ENCODE measurements at places on chromosomes 3 and 15. TPM values are rescaled to one million over a fixed set of nuclear protein-coding genes. Genes with fewer than 3 reads are reported as not detected.

DNA sequence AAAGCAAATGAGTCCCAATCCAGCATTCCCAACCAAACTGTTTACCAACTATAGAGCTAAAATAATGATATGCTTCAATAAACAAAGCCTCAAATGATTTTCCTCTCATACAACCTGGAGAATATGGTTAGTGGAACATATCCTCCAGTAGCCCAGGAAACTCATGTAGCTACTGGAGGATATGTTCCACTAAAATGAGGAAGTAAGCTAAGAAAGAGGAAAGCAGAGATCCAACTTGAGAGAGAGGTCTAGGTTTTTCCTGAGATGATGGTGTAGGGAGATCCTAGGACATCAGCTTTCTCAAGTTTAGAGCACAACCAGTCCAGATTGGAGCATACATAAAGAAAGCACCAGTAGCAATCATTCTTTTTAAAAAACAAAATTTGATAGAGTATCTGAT is 44.6 kb upstream of the SLC4A7 start:
- DNase-seq = no peak

GOLGA6L10 gene
- 5.0 TPM for polyA plus RNA-seq

- DNase-seq = no peak
These were observed 110.3 kb downstream of the WNT5A start for GRCh38 chr3:55376753-55377347.

DNA sequence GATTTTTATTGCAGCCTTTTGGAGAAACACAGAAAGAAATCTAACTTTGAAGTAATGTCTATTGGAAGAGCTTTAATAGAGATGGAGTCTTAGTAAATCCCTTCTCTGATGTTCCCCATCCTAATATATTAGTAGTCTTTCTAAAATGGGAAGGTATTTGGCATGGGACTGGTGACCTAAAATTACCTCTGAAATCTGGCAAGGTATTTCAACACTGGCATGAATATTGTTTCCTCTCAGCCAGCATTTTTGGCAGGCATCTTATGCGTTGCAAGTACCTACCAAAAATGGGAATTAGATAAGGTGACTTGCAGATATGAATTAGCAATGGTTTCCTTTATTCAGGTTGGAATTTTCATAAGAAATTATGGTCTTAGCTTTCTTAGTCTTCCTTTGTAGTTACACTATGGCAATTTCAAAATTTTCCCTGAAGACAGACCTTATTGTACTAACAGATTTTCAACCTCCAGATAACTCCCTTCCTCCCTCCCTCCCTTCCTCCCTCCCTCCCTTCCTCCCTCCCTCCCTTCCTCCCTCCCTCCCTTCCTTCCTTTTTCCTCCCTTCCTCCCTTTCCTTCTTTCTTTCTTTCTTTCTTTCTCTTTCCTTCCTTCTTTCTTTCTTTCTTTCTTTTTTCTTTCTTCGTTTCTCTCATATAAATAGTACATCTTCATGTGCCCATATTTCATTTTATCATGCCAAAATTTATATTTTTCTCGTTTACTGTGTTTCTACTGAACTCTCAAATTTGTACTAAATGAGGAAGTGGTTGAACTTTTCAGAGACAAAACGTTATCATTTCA is 168.2 kb upstream of the KCNMB2 start:
- DNase-seq = no peak

GRCh38 chr3:24589931-24590880 is 95.6 kb upstream of the THRB start:
- peak; percentile 74 for DNase-seq

NRG4 gene
- polyA plus RNA-seq = 3.9 TPM

PLA2G4E gene
- 0.13 TPM for polyA plus RNA-seq

DNA sequence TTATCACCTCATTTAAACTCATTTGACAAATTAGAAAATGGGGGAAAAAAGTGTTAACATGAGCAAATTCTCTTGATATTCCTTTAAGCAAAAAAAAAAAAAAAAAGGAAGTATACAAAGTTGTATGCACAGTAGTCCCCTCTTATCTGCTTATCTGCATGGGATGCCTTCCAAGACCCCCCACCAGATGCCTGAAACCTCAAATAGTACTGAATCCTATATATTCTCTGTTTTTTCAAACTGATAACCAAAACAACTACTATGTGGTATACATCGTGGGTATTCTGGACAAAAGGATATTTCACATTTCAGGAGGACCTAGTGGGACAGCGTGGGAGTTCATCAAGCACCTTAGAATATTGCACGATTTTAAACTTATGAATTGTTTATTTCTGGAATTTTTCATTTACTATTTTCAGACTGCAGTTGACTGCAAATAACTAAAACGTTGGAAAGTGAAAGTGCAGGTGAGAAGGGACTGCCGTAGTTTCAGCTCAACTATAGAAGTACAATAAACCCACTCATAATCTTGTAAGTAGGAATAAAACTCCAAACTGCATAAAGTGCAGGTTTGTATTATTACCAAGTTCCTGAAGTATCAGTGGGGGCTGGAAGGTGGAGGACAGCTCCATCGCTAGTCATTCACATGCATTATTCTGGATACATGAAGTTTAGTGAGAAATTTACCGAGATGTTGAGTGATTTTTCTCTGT is 43.6 kb upstream of the PLCL2 start:
- no peak for DNase-seq

SLC28A2 gene
- 0.33 TPM for polyA plus RNA-seq

TEX55 gene
- polyA plus RNA-seq = not detected

GRCh38 chr3:64443546-64444381 is 218.5 kb upstream of the PRICKLE2 start:
- DNase-seq = peak; percentile 78

- no peak for DNase-seq
These were observed 133.2 kb downstream of the SLC25A26 start for GRCh38 chr3:66354001-66354400.

DNA sequence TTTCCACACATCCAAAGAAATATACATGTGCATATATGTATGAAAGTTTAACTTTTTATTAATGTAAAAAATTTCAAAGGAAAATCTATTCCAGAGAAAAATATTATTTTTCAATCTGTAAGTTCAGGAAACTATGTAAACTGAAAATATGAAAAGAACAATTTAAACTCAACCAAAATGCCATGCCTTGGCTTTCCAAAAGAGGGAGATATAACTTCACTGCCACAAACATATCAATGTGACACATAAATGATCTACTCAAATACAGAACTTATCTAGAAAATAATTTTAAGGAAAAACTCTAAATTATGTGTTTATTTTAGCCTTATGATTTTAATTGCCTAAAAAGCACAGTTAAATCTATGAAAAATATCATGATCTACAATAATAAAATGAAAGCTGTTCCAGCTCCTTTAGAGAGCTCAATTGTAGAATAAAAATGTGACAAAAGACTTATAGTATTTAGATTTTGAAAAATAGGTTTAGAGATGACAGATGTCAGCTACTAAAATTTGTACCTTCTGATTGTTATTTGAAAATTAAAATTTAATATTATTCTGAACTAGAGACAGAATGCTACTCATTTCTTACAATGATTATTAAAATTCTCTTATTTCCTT is 94.8 kb downstream of the GBE1 start:
- peak; percentile 8 for DNase-seq

DNA sequence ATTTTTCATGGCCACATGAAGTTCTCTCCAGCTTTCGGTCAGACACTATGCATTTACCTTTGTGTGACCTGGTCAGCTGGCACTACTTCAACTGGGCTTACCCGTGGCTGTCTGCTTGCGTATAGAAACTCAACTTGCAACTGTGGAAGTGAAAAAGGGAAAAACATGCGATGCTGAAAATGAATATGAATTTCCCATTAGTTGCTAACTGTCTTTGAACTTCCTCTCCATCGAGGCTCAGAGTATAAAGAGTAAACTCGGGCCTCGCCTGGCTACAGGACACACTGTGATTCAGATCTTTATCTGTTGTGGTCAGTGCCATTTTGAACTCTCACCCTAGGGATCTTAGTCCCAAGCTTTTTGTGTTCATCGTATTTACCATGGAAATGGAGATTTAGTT is 26.8 kb downstream of the NFKBIZ start:
- DNase-seq = no peak

GRCh38 chr3:49530701-49531100 is 23.6 kb upstream of the BSN start:
- no peak for DNase-seq

XXYLT1 gene
- 25.0 TPM for polyA plus RNA-seq

DNA sequence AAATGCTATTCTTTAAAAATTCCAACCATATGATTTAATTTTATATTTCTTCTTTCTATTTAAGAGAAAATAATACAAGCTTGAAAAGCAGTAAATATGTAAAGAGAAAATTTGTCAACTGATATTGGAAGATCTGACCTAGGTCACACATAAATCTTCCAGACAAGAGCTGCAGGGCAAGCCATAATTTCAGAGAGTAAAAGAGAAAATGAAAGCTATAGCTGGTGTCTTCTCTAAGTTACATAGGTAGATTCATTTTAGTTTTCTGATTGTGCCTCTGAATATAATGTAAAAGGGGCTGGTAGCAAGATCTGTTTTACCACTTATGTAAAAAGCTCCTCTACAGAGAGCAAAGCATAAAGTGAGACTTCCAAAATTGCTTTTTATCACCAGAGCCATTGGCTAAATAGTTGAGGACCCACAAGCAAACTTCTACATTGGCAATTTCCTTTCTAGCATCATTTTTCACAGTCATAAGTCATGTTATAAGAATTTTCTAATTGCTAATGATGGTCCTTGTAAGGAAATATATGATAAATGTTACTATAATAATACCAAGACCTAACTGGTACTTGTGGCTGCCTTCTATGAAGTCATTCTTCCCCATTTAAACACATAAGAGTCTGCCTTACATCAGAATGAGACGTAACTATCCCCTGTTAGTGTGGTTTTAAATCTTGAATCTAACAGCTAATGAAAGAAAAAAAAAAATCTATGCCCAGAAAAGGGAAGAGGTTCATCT is 80.8 kb upstream of the SKOR1 start:
- no peak for DNase-seq

ZCWPW2 gene
- polyA plus RNA-seq = 2.6 TPM

GRCh38 chr15:70470556-70471191 is 292.7 kb downstream of the UACA start:
- DNase-seq = no peak

DNA sequence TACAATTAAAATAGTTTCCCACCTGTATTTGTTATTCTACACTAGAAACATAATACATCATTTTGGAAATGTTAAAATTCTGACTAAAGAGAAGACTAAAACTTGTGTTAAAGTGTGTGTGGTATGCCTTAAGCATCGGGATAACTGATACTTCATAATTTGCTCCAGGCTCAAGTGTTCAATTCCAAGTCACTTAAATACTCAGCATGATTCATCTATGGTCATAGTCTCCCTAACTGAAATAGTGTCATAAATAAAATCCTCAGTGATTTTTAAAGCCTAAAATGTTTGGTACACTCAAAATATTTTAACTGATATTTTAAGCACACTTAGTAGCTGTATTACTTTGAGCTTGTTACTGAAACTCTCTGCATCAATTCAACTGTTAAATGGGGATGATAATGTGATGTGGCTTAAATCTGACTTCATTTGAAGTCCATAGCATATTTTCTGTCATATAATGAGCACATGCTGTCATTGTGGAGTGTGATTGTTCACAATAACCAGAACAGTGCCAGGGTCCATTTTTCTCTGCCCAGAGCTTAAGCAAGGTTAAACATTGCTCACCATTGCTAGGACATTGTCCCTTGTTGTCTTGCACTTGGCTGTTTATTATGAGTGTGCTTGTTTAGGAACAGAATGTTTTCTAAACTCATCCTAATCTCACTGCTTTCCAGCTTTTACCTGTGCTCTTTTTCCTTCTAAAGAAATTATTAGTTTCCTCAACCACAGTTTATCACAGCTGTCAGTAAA is 122.2 kb downstream of the KLHL25 start:
- DNase-seq = no peak

AHSG gene
- not detected for polyA plus RNA-seq

- no peak for DNase-seq
These were observed 21.3 kb downstream of the VGLL3 start for GRCh38 chr3:86969500-86970189.

DNA sequence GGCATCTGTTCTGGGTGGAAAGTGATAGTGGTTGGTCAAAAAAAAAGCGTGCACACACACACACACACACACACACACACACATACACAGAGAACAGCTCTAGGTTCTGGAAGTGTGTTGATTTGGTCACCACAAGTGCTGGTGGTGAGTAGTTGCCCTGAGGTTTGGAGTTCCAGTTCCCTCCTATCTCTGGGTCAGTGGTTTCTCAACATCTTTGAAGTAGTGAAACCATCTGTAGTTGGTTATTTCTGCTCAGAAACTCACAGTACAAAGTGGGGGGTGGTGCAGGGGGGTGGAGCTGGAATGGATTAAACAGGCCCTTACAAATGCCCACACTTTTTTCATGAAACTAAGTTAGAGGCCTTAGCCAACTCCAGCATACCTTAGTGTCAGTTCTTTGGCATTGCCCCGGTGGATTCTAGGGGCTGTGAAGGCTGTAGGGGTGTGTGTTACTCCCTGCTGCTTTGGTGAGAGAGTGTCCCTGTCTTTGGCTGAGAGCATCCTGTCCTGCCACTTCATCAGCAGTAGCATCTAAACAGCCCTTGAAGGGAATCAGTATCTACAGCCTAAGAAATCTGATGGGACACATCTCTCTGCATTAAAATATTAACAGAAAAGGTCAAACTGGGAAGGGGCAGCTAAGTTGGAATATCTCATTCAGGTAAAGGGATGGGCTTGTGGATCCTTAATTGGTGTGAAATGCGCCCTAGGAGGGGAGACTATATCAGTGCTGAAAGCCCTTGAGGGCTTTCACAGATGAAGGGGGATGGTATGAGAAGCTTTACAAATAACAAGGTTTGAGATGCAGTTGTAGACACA is 20.6 kb downstream of the SMAD3 start:
- no peak for DNase-seq

GRCh38 chr3:56788521-56788920 is 13.2 kb downstream of the ARHGEF3 start:
- DNase-seq = no peak

C3orf62 gene
- polyA plus RNA-seq = 12.4 TPM

ERICH6 gene
- polyA plus RNA-seq = 1.2 TPM

- DNase-seq = no peak
These were observed 135.2 kb downstream of the SLC25A26 start for GRCh38 chr3:66355997-66356396.

DNA sequence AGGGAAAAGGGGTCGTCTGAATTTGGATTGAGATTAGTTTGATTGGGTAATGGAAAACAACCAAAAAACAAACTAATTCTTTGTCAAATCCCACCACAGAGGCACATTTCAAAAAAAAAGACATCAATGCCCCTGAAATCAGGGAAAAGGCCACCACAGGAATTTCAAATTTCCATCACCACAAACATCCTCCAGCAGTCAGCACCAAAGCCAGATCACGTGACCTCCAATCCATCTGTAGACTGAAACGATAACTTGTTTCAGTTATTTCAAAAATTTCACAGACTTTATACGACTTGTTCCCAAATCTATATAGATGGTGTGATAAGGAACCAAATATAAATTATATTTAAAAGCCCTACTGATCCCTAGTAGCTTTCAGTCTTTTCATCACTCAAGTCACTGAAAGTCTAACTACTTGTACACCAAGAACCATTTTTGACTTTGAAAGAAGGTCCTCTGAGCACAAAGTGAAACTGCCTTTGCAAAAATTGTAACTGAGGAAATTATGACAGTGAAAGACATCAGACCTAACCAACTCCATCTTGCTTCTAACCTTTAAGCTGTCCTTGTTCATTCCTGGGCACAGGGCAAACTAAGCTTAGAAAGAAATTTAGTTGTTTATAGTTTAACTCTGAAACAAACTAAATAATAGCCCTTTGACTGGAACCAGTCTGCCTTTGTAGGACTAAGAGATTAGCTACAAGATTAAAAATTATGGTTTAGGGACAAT is 48.1 kb upstream of the PLCL2 start:
- DNase-seq = no peak

- no peak for DNase-seq
These were observed 315.2 kb downstream of the ZBTB20 start for GRCh38 chr3:114831861-114832260.

Measured in right lung (tissue), 10 donors.